ENCODE measurements at places on chromosomes 2 and 18. TPM values are rescaled to one million over a fixed set of nuclear protein-coding genes. Genes with fewer than 3 reads are reported as not detected.

The CSRNP3 gene
- 5.3 TPM for total RNA-seq

The SERPINB11 gene
- 2.0 TPM for total RNA-seq

The TRIM54 gene
- total RNA-seq: 38.5 TPM

DNA sequence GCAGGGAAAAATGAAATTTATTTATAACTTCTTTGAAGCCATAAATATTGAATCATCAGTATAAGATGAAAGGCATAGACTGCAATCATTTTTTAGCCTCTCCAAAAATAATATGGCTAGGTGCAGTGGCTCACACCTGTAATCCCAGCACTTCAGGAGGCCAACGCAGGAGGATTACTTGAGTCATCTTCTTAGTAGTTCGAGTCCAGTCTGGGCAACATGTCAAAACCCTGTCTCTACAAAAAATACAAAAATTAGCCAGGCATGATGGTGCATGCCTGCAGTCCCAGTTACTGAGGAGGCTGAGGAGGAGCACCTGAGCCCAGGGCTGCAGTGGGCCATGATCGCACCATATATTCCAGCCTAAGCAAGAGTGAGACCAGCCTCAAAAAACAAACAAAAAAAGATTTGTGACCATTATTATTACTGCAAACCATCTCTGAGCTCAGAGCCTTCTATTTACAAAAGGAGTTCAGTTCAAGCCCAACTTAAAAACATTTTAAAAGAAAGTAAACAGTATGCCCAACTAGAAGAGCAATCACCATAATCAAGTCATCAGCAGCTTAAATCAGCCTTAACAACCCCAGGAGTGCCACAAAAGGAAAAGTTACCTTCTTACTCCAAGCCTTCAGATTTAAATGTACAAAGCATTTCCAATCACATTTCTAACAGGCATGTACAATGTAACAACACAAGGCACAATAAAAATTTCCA lies 37.5 kb downstream of the KCNG3 start:
- no peaks in the 10 kb centered on the region for H3K36me3 ChIP-seq
- no peaks in the 10 kb centered on the region for H3K4me1 ChIP-seq
- H3K27me3 ChIP-seq: no peaks in the 10 kb centered on the region
- no peak overlapping the region for H3K27ac ChIP-seq
- DNase-seq: no peak

- no peak overlapping the region for H3K27ac ChIP-seq
- H3K27me3 ChIP-seq: no peaks in the 10 kb centered on the region
- DNase-seq: no peak
- no peaks in the 10 kb centered on the region for H3K4me1 ChIP-seq
- no peak overlapping the region for H3K4me3 ChIP-seq
These were observed 44.4 kb downstream of the ALPK2 start for GRCh38 chr18:58584200-58585127.

Data from testis (tissue), 5 donors.